ENCODE measurements at places on chromosomes 7 and 10.

- no peak for DNase-seq
Observed at GRCh38 chr10:84370283-84370682, 41.9 kb downstream of the CCSER2 start.

DNA sequence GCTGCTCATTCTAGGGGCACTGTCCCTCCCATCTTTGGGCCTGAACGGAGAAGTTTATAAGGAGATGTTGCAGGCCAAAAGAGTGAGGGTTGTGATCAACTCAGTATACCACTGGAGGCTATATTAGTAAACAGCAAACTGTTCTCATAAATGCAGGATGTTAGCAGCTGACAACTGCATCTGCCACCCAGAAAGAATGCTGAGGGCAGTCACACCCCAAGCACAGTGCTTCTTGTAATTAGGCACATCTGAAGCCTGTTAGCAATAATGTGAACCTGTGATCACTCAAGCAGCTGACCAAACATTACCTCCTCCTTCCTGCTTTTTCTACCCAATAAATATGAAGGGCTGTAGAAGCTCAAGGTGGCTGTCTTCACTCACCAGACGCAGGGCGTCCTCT lies 38.4 kb upstream of the ZNF138 start:
- no peak for DNase-seq

GRCh38 chr10:61487506-61487905 lies 34.3 kb upstream of the TMEM26 start:
- no peak for DNase-seq

DNA sequence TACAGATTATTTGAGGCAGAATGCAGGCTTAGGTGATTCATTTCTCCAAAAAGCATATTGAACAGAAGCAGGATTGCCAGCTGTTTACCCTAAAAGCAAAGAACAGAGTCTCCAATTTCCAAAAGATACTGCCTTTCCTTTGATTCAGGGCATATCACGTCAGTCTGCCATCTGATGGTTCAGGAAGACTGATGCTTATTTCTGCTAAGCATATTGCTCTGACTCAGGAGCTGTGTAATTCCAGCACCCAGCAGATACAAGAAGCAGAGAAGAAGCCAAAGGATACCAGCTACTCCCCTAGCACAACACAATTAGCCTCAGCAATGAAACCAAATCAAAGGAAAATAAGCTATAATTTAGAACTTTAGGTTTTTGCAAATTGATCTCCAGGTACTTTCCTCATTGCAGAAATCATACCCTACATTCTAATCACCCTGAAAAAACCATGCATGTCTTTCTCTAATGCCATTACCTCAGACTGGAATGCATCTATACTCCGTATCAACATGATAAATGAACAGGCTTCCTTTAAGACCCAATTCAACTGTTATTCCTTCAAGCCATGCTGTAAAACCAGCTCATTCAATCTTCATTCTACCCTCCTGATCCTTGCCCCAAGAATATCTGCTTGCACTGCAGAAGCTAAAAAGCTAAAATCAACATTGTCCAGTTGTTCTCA lies 55.1 kb downstream of the ABI1 start:
- DNase-seq: no peak

GRCh38 chr7:107180378-107180777 lies 11.6 kb downstream of the HBP1 start:
- DNase-seq: peak; percentile 65

DNA sequence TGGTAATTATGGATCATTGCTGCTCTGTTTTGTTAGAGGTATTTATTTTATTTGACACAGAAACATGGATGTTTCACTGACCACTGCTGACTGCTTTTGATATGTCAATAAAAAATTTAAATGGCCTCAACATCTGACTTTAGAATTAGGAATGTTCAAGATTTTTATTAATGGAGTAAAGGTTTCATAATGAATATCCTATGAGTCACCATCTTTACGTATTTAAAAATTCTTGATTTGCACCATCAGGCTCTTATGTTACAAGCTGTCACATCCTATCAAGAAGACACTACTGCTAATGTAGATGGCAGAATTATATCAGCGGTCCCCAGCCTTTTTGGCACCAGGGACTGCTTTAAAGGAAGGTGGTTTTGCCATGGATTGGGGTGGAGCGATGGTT lies 578.7 kb upstream of the NRP1 start:
- DNase-seq: no peak

DNA sequence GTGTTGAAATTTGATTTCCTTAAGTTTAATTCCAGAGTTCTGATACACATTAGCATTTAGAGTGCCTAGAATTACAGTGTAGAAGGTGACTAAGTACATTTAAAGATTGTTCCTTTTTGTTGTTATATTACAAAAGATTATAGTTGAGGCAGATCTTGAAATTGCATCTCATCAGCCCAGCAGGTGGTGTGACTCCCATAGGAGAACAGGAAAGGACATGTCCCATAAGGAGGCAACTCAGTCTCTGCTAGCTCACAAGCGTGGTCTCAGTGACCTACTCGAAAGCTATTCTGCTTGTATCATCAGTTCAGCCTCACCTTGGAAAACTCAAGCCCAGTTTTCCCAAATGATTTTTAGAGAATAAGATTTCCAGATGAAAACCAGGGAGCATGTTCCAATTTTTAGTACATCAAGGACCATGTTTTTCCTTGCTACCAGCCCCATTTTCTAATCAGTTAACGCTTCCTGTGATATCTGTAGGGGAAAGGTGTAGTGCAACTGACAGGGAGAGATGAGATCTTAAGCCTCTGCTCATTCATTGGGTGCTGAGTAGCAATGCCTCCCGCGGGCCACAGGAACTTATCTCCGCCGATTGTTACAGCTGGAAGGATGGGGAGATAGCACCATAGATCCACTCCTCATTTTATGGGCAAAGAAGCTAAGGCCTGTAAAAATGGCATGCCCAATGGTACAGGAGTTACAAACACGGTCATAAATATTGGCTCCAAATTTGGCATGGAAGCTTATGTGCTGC lies 1.1 kb upstream of the GNAI1 start:
- DNase-seq: no peak

DNA sequence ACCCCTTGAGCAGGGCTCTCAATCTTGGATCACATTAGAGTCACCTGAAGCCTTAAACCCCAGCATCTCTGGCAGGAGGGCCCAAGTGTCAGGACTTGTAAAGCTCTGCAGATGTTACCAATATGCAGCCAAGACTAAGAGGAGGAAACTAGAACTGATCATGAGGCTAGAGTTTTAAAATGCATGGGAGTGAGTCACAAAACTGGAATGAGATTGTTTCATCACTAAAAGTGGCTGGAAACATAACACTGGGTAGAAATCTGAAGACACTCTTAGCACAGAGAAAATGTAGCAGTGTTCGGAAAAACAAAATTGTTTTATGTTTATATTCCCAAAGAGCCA lies 63.3 kb upstream of the GHITM start:
- peak; percentile 18 for DNase-seq

- DNase-seq: no peak
Observed at GRCh38 chr7:2112261-2113198, 120.2 kb downstream of the MAD1L1 start.

DNA sequence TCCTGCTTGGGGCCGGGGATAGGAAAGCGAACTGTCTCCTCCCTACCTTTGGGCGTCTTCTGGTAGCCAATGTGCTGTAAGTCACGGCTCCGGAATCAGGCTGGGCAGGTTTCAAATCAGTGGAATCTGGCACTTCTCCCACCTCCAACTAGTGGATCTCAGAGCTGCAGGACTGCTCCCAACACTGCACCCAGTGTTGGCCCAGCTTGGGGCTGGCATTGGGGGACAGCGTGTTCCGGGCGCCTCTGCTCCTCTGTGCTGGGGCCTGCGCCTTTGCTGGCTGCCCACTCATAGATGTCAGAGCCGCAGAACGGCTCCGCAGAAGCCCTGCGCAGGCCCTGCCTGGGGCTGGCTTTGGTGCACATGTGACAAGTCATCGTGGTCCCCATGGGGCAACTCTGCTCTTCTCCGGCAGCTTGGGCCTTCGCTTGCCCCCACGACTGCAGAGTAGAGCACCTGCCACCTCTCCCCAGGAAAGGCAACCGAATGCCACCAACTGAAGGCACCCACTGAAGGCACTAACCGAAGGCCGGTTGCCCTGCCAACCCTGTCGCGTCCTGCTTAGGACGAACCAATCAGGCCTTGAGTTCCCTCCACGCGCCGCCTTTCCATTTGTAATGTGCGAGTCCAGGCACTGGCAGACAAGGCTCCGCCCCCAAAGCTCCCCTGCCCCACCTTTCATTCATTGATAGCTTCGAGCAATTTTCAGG lies 85.5 kb upstream of the ABI1 start:
- no peak for DNase-seq

- no peak for DNase-seq
Observed at GRCh38 chr10:3825244-3825643, 40.2 kb upstream of the KLF6 start.

- DNase-seq: no peak
Observed at GRCh38 chr10:78362406-78363022, 328.9 kb downstream of the RPS24 start.

DNA sequence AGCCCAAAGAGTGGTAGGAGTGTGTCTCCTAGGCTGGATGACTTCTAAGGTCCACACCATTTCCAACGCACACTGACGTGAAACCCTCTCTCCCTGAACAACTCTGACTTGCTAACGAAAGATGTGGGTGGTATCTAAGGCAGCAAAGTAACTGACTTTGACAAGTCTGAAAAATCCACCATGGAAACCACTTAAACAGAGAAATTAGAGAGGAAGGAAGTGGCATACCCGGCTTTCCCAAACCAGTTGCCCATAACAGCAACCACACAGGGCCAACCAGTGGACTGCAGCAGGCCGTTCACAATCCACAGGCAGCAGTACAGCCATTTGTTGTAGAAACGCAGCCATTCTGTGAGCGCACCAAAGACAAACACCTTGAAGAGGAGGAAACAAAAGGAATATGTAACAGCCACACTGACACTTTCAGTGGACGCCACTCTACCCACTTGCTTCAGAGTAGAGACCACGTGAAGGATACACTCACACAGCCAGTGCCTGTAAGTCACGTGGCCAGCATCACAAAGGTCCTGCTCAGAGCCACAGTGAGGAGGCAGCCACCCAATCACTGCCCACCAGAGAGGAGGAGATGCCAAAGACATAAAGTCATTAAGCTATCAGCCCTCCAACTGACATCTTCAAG lies 39.8 kb downstream of the SLC37A3 start:
- DNase-seq: no peak

GRCh38 chr7:5603241-5604140 lies 178.0 kb downstream of the RNF216 start:
- no peak for DNase-seq

- DNase-seq: no peak
Observed at GRCh38 chr10:119209035-119209735, 1.8 kb downstream of the GRK5 start.

DNA sequence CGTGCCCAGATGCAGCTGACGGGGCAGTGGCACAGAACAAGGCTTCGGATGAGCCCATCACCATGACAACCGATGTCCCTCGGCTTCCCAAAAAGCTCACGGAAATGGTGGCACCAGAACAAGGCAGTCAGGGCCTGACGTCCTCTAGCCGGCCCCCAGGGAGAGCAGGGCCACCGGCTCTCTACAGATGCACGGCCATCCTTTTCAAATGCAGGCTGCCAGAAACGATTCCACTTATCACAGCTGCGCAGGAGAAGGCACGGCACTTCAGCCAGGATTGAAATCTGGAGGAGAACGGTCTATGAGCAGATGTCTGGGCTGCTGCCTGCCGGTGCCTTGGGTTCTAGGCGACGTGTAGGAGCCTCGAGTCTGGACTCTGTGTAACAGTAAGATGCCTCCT lies 223.8 kb downstream of the ZMYND11 start:
- no peak for DNase-seq

- DNase-seq: no peak
Observed at GRCh38 chr7:155580367-155580766, 34.0 kb upstream of the CNPY1 start.

DNA sequence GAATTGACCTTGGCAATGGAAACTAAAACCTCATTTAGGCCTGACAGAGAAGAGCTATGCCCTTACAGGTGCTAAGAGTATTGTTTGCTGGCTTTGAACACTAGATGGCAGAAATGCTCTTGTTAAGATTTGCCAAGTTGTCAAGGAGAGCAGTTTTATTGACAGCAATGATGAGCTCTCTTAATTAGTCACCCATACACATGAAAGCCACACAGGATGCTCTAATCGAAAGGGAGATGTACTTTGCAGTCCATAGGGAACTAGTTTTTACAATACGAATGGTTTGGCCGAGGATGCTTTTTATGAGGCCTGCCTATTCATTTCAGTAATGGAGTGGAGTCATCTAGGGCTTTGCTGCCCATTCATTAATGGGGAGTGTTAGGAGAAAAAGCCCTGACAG lies 45.4 kb upstream of the MBL2 start:
- DNase-seq: no peak

DNA sequence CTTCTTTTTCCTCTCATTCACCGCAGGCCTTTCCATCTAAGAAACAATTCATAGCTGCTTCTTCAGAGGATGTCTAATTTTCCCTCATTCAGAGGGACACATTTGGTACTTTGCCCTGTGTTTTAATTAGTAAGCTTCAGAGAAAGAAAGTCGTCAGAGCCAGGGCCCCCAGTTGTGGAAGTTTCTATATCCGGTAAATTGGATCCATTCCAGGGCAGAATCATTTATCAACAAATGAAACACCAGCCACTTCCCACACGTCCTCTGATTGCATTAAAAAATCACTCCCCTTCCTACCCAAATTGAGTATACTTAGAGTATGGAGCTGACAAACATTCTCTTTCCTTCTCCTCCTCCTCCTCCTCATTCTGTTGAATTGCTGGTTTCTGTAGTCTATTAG lies 205.8 kb upstream of the HDAC9 start:
- DNase-seq: no peak

DNA sequence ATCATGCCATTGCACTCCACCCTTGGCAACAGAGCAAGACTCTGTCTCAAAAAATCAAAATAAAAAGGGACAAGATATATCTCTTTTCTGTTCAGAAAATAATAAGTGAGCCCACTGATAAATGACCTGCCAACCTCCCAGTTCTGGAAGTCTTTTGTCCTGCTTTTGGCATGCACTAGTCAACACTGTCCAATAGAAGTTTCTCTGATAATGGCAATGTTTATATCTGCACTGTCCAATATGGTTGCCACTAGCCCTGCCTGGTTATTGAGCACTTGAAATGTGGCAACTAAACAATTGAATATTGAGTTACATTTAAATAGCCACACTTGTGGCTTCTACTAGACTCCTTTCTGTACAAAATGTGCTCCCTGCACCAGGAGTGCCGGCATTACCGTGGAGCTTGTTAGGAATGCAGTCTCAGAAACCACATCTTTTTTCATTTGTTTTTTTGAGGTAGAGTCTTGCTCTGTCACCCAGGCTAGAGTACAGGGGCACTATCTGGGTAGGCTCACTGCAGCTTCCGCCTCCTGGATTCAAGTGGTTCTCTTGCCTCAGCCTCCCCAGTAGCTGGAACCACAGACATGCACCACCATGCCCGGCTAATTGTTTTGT lies 229.7 kb downstream of the CACNB2 start:
- no peak for DNase-seq
